ENCODE measurements at places on chromosomes 16 and 17.

- DNase-seq, result no peak
Measured at GRCh38 chr16:75060723-75061122, 55.9 kb downstream of the LDHD start.

GRCh38 chr17:68719431-68719830, 118.3 kb upstream of the FAM20A start:
- no peak for DNase-seq

DNA sequence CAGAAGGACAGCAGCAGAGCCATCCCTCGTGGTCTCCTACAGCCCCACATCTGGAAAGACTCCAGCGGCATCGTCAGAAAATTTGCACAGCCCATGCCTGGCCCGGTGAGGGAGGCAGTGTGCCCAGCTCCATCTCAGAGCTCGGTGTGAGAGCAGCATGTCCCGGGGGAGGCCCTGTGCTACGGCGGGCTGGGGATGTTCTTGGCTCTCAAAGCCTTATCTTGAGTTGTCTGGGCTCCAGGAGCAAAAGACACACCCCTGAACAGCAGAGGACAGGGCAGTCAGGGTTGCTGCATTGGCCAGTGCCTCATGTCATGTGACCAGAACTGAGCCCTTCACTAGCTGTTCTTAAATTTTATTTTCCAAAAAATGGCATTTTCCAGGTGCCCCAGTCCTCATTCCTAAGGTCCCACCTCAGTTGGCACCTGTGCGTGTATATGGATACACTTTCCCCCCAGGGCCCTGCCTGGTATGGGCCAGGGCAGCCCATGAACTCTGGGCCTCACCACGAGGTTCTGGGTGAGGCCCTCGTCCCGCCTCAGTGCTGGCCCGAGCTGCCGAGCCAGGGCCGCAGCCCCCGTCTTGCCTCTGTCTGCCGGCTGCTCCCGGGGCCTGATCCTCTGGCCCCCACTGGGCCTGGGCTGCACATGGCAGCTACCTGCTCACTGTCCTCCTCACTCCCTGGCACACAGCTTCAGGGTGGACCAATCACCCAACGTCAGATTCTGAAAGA, 3.0 kb downstream of the NUDT16L1 start:
- DNase-seq, result no peak

- no peak for DNase-seq
Measured at GRCh38 chr16:88805340-88805715, 1.7 kb downstream of the CDT1 start.

- DNase-seq, result no peak
Measured at GRCh38 chr16:50996830-50997186, 154.3 kb downstream of the SALL1 start.

DNA sequence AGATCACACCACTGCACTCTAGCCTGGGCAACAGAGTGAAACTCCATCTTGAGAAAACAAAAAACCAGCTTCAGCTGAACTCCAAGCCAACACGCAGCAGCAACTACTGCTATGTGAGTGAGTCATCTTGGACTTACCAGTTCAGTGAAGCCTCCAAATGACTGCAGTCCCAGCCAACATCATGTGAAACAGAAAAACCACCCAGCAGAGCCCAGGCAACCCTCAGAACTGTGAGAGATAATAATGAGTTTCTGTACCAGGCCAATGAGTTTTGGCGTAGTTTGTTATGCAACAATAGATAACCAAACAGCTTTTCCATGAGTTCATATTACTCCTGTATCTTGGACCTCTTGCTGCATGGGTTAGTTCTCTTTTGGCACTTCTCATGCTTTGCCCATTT, 23.3 kb downstream of the PHF12 start:
- DNase-seq, result peak; percentile 76

- no peak for DNase-seq
Measured at GRCh38 chr17:40499551-40500189, 1.8 kb downstream of the TNS4 start.

DNA sequence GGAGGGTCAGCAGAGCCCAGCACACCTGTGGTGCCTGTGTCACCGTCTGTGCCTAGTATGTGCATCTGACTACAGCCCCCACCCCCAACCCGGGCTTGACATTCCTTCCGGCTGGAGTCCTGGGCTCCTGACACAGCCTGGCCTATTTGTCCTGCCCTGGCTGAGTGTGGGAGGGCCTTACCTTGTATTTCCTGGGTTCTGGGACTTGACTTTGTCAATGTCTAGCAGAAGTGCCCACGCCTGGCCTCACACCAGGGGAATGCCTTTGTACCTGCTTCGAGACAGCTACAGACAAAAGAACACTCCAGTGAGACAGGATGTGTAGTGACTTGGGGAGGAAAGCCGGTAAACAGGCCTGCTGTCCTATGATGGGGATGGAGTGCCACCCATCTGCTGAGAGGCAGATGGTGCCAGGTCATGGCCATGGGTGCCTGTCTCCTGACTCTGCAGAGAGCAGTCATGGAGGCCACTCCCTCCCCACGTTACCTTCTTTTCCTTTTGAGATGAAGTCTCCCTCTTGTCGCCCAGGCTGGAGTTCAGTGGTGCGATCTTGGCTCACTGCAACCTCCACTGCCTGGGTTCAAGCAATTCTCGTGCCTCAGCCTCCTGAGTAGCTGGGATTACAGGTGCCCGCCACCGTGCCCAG, 42.8 kb downstream of the TNFRSF13B start:
- no peak for DNase-seq

DNA sequence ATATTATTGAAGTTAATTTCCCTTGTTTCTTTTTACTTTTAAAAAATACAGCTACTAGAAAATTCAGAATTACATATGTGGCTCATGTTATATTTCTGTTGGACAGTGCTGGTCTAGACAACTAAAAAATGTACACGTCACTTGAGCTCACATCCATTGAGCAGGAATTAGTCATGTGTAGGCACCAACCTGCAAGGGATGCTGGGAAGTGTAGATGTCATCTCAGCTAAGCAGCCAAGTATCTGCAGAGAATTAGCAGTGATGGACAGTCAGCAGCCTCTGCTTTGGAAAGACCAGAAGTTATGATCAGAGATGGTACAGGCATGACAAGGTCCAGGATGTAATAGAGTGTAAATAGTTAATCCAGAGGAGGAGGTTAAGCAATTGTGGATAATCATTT, 87.1 kb upstream of the HS3ST2 start:
- no peak for DNase-seq

- DNase-seq, result peak; percentile 46
Measured at GRCh38 chr16:25838724-25839186, 147.0 kb downstream of the HS3ST4 start.

GRCh38 chr17:13594310-13594709, 7.4 kb downstream of the HS3ST3A1 start:
- no peak for DNase-seq

DNA sequence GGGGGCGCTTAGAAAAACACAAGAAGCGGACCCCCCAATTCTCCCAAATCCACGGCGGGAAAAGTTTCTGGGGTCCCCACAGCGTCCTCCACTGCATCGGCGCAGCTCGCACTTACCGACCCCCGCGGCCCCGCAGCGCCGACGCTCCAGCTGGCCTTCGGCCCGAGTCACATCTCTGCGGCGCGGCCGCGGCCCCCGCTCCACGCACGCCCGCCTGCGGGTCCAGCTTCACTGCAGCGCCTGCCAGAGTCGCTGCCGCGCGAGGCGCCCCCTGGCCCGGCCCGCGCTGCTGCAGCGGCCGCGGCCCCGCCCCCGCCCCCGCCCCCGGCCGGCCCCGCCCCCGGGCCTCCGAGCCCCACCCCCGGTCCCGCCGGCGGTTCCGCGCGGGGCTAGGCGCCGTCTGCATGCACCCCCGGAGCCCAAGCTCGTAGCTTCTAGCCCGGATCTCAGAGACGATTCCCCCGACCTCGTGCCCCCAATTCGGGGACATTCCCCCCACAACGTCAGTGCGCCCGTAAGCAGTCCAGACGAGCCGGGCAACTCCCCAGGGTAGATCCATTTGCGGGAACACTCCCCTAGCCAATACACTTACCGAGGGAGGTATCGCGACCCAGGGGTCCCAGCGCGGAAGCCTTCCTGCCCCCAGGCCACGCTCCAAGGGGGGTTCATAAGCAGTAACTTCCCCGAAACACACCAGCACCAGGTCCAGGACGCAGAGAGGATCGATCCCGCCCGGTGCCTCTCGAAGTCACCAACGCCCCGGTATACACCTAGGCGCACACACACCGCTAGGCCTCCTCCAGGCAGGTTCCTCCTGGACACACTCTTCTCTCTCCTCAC, at the start of gene GPRC5B:
TSS of gene GPRC5B (minus strand) at position 238 of the 840 bp plus-strand sequence. CDS start 12,003 bp downstream, outside the sequence.
- DNase-seq, result no peak

- DNase-seq, result peak; percentile 48
Measured at GRCh38 chr17:34756637-34757021, 177.2 kb downstream of the TMEM132E start.

- no peak for DNase-seq
Measured at GRCh38 chr17:2235792-2236366, 67.7 kb downstream of the SMG6 start.

DNA sequence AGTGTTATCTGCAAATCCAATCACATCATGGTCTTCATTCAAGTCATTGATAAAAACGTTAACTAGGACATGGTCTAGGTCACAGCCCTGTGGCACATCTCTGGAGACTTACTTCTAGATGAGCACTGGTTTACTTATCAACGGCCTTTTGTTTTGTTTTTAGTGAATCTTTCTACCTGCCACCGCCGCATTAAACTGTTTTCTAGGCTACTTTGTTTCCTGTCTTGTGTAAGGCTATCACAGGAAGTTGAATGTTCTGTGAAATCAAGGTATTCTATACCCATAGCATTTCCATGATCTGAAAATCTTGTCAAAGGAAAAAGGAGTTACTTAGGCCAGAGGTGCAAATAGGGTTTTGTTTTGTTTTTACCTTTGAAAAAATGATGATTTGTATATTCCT, 26.9 kb downstream of the SOCS3 start:
- no peak for DNase-seq

- DNase-seq, result no peak
Measured at GRCh38 chr17:72030067-72030899, 90.5 kb upstream of the SOX9 start.

DNA sequence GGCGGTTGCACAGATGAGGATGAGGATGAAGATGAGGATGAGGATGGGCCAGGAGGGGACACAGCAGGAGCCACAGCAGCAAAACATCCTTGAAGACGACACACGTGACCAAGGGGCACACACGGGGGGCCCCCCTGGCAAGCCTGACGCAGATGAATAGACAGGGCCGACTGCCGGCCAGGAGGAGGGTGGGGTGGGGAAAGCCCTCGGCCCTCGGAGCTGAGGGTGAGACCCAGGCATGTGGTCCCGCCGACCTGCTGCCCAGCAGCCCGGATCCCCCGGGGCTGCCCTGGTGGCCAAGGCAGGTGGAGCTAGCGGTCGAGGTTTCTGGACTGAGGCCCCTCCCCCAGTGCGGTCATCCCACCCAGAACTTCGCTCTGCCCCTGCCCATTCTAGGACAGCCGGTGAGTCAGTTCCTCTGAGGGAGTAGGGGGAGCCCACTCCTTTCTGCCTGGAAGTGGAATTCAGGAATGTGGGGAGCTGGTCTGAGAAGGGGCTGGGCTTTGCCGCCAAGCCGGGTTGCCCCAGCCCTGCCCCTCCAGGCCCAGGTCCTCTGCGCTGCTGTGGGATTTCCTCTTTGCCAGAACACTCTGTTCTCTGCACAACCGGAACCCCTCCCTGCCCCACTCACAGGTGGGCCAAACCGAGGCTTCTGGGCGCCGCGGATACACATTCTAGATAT, 9.9 kb downstream of the CYGB start:
- DNase-seq, result peak; percentile 97

DNA sequence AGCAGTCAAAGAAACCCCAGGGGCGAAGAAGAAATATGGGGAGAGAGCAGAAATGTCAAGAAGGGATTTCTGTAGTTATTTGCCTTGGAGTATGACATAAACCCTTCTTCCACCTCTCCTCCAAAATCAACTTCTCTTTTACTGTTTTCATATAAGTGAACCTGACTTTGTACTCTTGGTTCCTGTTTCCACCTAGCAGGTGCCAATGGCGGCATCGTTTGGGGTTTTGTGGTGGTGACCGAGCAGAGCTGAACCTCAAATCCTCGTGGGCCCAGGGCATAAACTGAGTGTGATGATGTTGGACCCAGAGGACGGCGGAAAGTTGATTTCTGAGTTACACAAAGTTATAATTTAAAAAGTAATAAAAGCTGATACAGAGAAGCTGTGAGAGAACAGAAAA, 39.6 kb upstream of the PSMD7 start:
- DNase-seq, result no peak

- no peak for DNase-seq
Measured at GRCh38 chr17:751269-752001, 629 bp downstream of the GEMIN4 start.

GRCh38 chr17:27954548-27955495, 61.7 kb upstream of the LYRM9 start:
- no peak for DNase-seq

- no peak for DNase-seq
Measured at GRCh38 chr16:60110531-60110930, 1376.4 kb upstream of the GOT2 start.

- no peak for DNase-seq
Measured at GRCh38 chr16:46883353-46883689, 841 bp upstream of the GPT2 start.

- peak; percentile 38 for DNase-seq
Measured at GRCh38 chr17:48037036-48037837, at the start of gene COPZ2. Gene COPZ2 (minus strand): TSS chr17:48037797. CDS start chr17:48037777, 20 bp downstream.

DNA sequence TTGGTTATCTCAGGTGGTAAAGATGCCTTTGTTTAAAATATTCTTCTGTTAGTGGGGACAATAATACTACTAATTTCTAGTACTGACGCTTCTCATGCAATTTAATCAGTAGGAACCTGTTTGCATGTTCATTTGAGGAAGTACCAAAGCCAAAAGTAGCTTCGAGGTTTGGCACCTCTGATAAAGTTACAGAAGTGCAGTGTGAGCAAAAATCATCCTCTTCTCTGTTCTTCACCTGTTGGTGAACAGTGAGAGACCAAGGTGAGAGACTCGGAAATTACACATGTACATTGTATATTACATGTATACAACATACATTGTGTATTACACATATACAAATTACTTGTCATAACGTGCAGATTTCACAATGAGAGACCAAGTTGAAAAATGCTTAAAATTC, 404.6 kb downstream of the MAF start:
- no peak for DNase-seq

GRCh38 chr16:2205104-2205966, at the start of gene MLST8:
Gene MLST8 (plus strand): TSS chr16:2205454. CDS start chr16:2206086, 632 bp downstream.
- DNase-seq, result peak; percentile 71

- no peak for DNase-seq
Measured at GRCh38 chr17:44473367-44473766, 29.8 kb downstream of the GPATCH8 start.

DNA sequence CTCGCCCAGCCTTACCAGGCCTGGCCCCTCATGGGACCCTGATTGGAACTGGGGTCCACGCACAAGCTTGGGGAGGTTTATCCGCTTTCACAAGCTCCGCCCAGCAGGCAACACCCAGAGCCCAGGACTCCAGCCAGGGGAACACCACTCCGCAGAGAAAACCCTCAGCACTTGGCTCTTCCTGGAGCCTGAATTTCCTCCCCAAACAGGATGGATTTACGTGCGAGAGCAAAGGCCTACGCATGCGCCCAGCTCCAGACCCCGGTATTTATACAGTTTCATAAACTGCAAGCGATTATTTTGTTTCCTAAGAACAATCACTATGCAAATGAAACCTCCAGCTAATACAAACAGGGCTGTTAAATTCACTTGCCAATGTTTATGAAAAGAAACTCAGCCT, 22.8 kb downstream of the ZNF423 start:
- DNase-seq, result no peak
